ENCODE measurements at places on chromosomes 6 and 20. TPM values are rescaled to one million over a fixed set of nuclear protein-coding genes. Genes with fewer than 3 reads are reported as not detected.

- DNase-seq: no peak
- H3K36me3 ChIP-seq: no peaks in the 10 kb centered on the region
- no peaks in the 10 kb centered on the region for H3K27me3 ChIP-seq
- H3K27ac ChIP-seq: no peak overlapping the region
Measured at GRCh38 chr6:52407467-52407866, 12.7 kb upstream of the EFHC1 start.

GRCh38 chr6:47149066-47149465 lies 106.9 kb upstream of the ADGRF1 start:
- no peak overlapping the region for H3K27ac ChIP-seq
- no peak overlapping the region for H3K4me3 ChIP-seq
- H3K4me1 ChIP-seq: no peaks in the 10 kb centered on the region
- H3K27me3 ChIP-seq: no peaks in the 10 kb centered on the region
- H3K36me3 ChIP-seq: no peaks in the 10 kb centered on the region

- H3K27me3 ChIP-seq: no peaks in the 10 kb centered on the region
- H3K4me1 ChIP-seq: no peaks in the 10 kb centered on the region
- H3K4me3 ChIP-seq: no peak overlapping the region
Measured at GRCh38 chr20:61886721-61887595, 178.7 kb downstream of the TAF4 start.

DNA sequence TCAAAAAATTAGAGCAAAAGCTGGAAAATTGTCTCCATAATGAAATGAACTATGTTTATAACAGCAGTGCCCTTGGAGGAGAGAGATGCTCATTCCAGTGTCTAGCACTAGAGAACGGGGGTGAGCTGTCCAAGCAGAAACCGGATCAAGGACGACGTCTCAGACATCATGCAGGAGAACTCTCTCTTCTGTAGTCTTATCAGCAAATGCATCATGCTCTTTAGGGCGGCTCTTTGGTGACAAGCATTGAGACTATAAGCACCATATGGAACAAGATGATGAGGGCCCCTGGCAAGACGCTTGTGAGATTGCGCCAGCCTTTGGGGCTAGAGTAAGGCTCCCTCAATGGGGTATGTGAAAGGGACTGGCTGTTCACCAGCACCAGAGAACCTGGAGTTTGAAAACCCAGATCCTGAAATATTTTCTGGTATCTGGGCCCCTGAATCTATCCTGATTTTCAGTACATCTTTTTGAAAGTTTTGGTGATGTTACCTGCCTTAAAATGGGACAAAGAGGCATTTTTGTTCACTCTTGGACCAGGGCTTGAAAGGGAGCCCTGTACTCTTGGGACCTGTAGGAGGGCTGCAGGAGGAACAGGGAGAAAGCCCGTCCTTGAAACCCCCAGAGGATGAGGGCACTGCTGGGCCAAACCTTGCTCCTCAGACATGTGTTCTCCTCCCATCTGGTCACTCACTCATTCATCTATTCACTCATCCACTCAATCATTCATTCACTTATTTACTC lies 127.6 kb downstream of the TTLL2 start:
- H3K4me1 ChIP-seq: no peaks in the 10 kb centered on the region
- no peaks in the 10 kb centered on the region for H3K27me3 ChIP-seq
- no peak overlapping the region for H3K27ac ChIP-seq

- no peak overlapping the region for H3K4me3 ChIP-seq
- peaks cover 13% of the 10 kb centered on the region for H3K4me1 ChIP-seq
- H3K27me3 ChIP-seq: no peaks in the 10 kb centered on the region
- no peak for DNase-seq
- H3K27ac ChIP-seq: no peak overlapping the region
- peaks cover 12% of the 10 kb centered on the region for H3K36me3 ChIP-seq
Measured at GRCh38 chr6:30317913-30318589, 8.7 kb upstream of the TRIM39 start.

The TGIF2 gene
- total RNA-seq: 10.7 TPM
